ENCODE measurements at places on chromosomes 6 and 20. TPM values are rescaled to one million over a fixed set of nuclear protein-coding genes. Genes with fewer than 3 reads are reported as not detected.

DNA sequence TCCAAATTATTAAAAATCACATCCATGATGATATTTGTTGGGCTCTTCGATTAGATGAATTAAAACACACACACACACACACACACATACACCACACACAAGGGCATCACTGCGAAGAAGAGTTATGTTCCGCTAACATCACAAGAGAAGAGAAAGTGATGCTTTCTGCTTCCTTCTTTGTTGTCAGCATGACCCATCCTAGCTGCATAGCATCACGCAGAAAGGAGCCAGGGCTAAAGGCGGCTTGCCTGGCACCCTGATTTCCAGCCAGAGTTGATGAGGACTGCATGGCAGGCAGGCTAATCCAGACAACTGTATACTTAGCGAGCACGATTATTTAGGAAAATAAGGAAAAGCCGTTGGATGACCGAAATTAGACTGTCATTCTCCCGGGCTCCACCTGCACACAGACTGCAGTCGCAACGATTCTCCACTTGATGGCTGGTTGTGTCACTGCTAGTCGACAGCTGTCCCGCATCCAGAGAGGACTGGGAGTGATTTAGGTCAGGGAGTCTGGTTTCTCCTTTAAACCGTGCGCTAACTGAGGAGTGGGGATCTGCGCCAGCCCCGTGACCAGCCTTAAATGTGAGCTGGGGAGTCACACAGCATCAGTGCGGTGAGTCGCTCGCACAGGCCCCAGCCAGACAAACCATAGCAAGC, 70.6 kb upstream of the SOX4 start:
- peak; percentile 60 for DNase-seq

DNA sequence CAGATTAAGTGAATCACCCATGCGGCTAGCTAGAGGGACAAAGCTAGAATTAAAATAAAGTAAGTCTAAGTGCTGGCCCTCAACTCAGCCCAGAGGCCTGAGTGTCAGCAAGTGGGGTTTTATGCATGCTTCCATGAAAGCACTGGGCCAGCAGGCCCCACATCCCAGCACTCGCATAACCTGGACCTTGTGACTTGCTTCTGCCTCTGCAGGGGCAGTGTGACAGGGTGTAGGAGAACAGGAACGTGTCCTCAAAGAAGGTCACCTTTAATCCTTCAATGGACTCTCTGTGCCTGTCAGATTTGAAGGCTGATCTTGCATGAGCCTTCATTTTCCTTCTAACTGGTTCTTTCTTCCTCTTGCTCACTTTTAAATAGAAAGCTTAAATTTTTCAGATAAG, 183.4 kb downstream of the ALDH8A1 start:
- DNase-seq: no peak

GRCh38 chr6:78533426-78533825, 333.9 kb upstream of the IRAK1BP1 start:
- DNase-seq: no peak

DNA sequence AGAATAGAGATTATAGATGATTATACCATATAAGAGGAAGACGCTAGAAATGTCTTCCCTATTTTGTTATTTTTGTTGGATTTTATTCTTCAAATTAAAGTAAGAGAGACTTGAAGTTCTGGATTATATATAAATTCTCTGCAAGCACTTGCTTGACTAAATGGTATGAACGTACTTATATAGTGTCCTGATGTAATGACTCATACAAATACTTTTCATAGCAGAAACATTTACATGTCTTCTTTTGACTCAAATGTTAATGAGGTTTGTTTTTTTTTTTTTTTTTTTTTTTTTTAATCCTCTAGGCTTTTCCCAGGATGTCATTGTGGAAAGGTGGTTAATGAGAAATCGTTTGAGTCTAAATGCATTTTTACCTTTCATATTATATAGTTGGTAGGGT, 55.0 kb downstream of the PDE7B start:
- DNase-seq: no peak

GRCh38 chr20:44402391-44403193, 47.1 kb downstream of the HNF4A start:
- no peak for DNase-seq

DNA sequence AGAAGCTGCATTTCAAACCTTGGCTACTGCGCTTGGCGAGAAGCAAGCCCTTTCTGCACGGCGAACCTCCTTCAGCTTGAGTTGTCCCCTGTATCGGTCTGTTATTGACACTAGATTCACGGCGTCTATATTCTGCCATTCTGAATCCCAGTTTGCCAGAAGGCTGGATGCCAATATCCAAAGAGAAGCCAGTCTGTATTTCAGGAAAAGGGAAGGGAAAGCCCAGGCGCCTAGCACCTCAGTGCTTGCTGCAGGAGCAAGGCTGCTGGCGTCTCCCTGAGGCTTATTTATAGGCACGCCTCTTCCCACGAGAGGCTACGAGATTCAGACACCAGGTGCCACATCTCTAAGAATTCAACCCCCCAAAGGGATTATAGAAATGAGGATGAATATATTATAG, 89.6 kb upstream of the CDH4 start:
- DNase-seq: no peak

DNA sequence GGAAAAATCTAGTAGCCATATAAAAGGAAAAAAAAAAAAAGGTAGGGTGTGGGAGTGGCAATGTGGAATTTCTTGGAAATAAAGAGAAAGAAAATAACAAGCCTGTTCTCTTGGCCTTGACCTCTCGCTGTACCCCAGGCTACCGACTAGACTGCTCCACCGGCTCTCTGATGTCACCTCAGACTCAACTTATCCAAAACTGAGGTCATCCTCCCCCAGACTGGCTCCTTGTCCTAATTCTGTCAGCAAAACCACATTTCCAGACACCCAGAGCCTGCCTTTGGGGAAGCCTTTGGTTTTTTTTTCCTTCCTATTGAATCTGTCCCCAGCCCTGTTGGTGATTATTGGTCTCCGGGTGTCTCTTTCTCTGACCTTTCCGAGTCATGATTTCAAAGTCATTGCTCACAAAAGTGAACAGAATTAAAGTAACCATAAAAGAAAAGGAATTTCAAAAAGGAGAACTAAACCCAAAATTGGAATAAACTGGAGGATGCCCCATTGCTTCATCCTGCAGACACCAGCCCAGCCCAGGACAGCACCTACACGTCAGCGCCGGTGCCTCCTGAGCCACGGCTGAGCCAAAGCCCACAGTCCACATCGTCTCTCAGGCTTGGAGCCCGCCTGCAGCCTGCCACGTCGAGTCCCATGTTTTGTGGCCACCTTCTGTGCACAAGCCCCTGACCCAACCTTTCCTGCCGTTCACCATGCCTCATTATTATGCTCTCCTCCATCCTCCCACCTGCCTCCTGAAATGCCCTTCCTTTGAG, 170.7 kb downstream of the MYLK4 start:
- no peak for DNase-seq

DNA sequence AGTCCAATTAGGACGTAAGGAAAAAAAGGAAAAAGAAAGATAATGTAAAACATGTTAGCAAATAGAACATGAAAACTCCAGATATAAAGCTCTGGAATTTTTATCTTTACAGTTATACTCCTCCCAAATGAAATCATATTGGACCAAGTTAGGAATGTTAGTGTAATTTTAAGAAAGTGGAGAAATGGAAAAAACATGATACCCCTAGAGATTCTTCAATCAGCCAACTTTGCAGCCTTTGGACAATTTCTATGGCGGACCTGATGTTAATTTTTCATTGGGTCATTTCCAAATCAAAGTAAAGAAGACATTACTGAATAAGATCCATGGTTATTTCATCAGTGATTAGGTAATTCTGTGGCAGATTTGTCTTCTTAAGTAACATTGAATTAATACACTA, 748.7 kb downstream of the RFPL4B start:
- DNase-seq: no peak

DNA sequence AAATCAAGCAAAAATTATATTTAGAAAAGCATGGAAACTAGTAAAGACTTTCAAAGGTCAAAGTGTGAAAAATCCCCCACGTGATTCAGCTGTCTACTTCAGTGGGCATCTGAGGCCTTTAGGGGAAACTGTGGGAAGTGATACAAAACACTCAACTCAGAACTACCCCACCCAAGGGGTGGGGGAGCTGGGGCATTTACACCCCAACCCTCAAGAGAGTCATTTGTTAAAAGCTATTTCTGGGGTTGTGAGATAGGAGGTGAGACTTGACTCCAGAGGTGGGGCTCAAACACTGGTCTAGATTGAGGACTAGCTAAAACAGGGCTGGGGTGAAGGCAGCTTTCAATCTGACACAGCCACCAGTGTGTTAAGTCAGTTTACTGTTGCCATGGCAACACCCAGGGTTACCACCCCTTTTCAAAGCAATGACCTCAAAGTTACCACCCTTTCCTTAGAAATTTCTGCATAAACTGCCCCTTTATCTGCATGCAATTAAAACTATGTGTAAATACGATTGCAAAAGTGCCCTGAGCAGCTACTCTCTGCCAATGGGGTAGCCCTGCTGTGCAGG, 9.9 kb upstream of the GTSF1L start:
- no peak for DNase-seq

DNA sequence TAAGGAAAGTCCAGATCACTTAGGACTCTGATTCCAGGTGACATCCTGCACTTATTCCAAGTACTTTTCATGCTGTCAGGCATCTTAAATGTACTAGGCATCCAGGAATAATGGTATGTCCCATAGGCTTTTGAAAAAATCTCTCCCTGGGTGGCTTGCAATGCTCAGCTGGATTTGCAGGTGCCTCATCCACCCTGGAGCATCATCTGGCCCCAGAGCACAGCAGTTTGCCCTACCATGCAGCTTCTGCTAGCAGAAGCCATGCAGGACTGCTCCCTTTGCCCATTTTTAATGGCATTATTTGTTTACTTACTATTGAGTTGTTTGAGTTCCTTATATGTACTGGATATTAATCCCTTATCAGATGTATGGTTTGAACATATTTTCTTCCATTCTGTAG, 45.2 kb downstream of the DZANK1 start:
- no peak for DNase-seq

DNA sequence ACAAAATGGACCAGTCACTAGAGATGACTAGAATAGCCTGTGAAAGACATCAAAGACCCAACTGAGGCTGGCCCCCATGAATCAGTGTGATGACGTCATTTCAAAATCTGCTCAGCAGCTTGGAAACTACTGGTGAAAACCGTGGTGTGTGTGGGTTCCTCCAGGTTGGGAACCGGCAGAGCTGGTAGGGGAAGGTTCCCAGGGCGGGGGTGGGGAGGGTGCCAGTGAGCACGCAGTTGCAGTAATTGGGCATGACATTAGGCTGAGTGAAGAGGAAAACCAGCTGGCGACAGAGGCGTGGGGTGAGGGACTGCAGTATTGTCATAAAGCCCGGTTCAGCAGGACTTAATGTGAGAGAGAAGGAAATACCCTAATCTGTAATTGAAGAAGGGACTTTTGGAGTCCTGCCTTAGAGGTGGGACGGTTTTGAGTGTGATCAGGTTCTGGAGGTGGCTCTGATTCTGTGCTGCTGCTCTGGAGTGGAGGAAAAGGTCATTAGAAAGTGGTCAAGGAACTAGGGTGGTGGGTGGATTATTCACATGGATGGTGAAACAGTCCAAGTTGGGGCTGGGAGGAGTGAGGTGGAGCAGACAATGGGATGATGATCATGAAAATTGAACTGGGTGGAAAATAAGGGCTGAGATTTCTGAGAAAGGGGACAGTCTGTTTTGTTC, 52.0 kb upstream of the MTHFD1L start:
- DNase-seq: no peak

GRCh38 chr6:23395381-23395780, 730.6 kb upstream of the NRSN1 start:
- DNase-seq: no peak

- DNase-seq: no peak
Observed at GRCh38 chr20:35436177-35436573, 1.9 kb downstream of the GDF5 start.

TTK gene
- 62.2 TPM for total RNA-seq

Data from H1 (cell line).